ENCODE measurements at places on chromosomes 3 and 15.

DNA sequence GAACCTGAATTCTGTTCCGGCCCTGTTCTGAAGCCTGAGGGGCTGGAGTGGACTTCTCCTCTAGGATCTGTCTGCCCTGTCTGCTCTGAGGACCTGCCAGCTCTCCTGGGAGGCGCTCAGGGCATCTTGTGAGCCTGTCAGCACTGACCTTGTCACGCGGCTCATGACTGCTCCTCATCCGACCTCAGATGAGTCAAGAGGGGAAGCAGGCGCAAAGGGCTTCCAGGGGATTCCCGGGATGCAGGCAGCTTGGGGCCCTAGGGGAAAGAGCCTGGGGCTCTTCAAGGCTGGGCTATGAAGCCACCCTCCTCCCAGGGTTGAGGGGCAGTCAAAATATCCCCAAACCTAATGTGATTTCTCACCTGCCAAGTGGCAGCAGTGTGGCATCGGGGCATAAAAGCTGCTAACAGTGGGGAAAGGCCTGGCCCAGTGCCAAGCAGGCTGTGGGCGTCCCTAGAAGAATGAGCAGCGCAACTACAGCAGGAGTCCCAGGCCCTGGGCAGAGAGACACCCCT, 27.6 kb upstream of the ANKDD1A start:
- peak; percentile 6 for DNase-seq

DNA sequence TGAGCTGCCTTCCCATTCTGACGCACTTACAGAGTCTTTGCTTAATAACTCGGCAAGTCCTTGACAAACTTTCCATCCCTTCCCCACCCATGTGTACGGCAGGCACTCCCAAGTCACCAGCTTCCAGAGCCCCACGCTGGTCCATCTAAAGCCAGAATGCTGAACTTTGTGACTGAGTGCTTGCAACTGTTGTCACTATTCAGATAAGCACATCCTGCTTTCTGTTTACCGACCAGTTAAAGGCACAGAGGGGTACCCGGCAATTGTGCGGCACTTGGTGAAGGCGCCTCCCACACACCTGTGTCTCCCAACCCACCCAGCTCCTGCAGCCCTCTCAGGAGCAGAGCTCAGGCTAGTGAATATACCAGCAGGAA, 430.6 kb downstream of the FOXP1 start:
- DNase-seq, result peak; percentile 21

DNA sequence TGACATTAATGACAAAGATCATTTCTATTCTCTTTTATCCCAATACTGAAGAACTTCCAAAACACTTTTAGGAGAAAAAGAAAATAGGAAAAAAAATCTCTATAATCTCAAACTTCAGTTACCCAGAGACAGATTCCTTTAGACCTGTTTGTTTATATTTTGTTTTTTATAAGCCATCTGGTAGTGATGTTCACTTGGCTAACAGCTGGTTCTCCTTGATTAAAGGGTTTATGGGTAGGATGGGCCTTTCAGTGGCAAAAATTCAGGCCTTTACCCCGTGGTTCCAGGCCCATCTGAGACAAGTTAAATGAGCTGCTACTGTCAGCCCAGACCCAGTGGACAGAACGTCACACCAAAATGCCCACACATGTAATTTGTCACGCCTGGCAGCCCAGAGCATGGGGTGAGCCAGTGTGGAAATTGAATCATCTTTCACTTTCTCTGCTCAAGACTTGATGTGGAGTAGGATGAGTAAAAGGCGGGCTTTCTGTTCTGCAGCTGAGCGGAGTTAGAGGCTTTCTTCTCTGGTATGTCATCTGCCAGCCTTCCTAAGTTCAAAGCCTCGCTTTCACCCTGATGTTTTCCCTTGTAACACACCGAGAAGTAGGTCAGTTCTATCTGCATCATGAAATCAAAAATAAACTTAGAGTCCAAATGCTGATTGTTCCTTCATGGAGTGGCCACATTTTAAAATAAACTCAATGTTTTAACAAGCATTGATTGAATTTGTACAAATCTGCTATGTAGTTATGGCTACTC, 62.5 kb upstream of the SKOR1 start:
- no peak for DNase-seq

- no peak for DNase-seq
Observed at GRCh38 chr3:4898454-4899313, 80.6 kb upstream of the BHLHE40 start.

DNA sequence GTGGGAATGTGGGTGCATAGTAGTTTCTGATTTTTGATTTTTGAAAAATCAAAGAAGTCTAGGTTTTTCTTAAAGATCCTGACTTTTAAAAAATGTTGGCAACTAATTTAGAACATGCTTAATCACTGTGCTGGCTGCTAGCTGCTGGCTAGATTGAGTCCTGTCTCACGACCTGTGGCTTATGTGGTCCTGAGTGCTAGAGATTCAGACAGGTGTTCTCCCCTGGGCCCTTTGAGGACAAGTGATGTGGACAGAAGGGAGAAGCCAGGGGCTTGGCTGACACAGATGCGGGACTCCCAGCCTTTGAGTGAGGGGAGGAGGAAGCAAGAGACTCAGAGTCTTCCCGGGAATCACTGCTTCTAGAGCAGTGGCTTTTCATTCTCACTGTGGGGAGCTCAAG, 47.5 kb downstream of the CORO2B start:
- no peak for DNase-seq

GRCh38 chr3:43176666-43177065, 70.8 kb upstream of the POMGNT2 start:
- DNase-seq, result no peak

- DNase-seq, result no peak
Observed at GRCh38 chr15:88604381-88605188, 16.6 kb upstream of the AEN start.

GRCh38 chr15:76310475-76311099, 682 bp downstream of the ETFA start:
- peak; percentile 29 for DNase-seq

DNA sequence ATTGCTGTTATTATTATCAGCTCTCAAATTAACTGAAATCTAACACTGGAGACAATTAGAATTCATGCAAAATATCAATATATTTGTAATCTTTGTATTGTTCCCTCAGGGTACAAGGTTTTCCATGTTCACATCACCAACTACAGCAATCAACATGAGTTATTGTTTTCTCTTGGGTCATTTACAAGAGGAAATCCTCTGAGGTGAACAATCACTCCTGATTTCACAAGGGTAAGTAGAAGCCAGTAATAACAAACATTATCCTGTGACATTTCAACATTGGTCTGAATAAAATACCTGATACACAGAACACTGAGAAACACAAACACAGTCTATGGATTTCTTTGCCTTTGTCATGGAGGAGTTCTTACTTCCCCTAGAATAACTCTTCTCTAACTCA, 174.0 kb downstream of the SUCNR1 start:
- no peak for DNase-seq

DNA sequence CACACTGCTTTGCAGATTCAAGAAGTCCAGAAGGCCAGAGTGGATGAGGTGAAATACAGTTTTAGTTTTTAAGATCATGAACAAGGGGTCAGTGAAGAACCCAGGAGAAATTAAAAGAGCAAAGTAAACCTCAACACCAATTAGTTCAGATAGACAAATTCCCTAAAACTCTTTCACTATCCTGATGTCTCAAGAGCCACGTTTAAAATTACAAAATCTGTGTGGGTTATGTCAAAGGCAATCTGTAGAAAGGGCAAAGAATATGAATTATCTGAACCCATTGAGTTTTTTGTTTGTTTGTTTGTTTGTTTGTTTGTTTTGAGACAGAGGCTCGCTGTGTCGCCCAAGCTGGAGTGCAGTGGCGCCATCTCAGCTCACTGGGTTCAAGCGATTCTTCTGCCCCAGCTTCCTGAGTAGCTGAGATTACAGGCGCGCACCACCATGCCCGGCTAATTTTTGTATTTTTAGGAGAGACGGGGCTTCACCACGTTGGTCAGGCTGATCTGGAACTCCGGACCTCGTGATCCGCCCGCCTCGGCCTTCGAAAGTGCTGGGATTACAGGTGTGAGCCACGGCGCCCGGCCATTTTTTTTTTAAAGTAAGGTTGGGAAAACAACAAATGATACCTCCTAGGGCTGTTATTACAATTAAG, 32.1 kb upstream of the ST3GAL6 start:
- DNase-seq, result no peak

DNA sequence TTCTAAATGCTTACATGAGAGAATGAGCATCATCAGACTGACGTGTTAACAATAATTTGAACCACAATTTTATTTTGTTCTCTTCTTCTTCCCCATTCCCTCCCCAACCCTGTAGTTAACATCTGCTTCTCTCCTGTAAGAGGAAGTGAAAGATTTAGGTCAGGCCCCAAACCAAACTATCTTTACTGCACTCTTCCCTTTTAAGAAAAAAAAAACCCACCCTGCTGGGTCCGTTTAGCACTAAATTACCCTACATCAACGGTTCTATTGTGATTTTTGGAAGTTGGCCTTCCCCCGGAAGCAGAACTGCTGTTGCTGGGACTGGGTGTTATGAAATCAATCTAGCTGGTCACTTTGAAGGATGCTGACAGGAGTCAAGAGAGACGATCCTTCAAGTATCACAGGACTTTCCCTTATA, 49.4 kb downstream of the NFKBIZ start:
- no peak for DNase-seq

DNA sequence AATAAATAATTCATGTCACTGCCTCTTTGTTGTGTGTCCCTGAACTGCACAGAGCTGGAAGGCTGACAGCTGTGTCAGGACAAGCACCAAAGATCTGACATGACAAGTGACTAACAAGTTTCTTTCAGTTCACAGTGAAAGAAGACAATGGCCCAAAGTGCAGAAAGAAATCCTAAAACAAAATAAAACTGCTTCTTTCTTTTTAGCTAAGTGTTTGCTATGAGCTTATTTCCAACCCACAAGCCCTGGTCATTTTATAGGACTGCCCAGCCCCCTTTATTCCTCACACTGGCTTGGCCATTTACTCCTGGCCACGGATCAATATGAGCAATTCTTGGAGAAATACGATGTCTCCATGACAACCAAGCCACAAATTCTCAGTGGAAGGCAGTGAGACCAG, 238.5 kb downstream of the WDR72 start:
- DNase-seq, result no peak

GRCh38 chr3:10299679-10300078, 6.9 kb upstream of the GHRL start:
- DNase-seq, result no peak

- no peak for DNase-seq
Observed at GRCh38 chr3:184820525-184820924, 8.6 kb downstream of the VPS8 start.

DNA sequence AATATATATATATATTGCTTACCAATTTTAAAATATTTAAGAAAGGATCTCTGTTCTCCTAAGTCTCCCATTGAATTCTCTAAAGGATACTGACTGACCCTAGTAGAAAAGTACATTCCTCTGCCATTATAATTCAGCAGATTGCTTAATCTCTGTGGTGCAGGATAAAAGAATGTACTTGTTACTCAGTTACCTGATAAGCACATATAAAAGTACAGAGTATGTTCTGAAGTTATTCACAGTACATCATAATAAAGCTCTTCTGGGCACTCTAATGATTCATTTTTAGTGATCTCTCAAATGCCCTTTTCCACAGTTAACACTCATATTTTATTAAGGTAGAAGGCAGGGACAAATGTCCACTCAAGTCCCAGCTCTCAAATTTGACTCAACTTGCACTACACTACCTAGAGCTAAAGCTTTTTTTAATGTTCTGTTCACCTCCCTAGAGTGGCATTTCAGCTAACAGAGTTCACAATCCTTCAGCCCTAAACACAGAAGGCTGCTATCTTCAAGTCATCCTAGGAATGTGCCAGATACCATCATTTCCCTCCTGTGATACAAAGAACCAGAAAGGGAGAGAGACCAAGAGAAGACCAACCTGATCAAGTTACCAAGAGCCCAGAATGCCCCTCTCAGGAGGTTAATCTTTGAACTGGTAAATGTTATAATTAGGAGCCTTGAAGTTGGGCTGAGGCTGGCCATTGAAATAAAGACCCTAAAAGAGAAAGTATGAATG, 53.3 kb downstream of the MEIS2 start:
- DNase-seq, result peak; percentile 7

DNA sequence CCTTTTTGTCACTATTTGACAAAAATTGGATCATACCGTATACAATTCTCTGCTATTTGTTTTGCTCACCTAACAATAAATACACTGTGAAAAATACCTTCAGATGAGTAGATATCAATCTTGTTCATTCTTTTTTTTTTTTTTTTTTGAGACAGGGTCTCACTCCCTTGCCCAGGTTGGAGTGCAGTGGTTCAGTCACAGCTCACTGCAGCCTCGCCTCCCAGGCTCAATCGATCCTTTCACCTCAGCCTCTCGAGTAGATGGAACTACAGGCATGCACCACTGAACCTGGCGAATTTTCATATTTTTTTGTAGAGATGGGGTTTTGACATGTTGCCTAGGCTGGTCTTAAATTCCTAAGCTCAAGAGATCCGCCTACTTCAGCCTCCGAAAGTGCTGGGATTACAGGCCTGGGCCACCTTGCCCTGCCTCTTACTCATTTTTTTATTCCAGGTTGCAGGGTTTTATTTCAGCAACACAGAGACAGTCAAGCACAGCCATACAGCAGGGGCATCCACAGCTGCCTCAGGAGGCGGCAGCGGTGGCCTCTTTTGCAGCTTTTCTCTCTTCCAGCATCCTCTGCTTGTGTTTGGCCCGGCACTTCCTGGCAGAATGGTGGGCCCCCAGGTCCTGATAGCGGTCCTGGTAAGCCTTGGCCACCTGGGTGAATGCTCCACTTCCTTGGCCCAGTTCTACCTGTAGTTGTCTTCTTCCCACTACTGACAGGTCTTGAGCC, 51.2 kb upstream of the CGNL1 start:
- no peak for DNase-seq

DNA sequence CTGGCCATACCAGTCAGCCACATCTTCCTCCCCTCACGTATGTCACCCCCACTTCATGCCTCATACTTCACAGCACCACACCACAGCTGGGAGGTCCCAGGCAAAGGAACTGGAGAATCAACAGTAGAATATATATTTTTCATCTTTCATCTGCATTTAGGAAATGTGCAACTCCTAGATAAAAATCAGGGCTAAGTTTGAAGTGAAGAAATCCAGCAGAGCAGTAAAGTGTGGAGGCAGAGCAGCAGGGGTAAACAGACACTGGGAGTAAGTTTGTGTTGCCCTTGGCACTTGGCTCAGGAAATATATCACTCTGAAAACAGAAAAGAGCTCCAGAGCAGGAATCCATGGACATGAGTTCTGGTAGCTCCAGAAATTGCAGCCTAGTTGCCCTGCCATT, 2.8 kb upstream of the HERC1 start:
- no peak for DNase-seq

GRCh38 chr3:13071695-13072094, 1.5 kb downstream of the IQSEC1 start:
- no peak for DNase-seq

DNA sequence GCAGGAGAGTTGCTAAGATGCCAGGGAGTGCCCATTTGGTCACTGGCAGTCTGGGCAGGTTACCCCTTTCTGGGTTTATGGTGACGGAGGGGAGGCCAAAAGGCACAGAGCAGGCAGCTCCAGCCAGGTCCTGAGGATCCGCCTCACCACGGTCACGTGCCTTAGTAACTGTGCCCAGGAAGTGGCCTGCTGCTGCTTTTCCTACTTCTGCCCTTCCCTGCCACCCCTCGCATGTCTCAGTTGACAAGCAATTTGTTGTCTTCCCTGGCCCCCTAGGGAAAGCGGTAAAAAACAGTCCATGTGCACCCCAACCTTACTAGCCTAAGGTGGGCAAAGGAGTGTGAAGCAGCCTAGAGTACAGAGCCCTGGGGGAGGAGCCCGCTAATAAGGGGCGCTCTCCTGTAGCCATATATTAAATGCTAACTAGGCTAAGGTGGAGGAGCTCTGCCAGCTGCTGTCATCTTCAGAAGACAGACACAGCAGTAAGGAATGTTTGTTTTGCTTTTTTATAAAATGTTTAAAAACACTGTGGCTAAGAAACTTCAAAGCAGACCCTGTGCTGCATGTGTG, 9.1 kb upstream of the LIPH start:
- DNase-seq, result no peak

- DNase-seq, result no peak
Observed at GRCh38 chr15:51780636-51781035, 29.2 kb downstream of the TMOD2 start.

All from NCI-H510A treated with DMSO at 0.1 percent for 48 hours (cell line).